IMR-90 (cell line): ENCODE measurements at places on chromosomes 3 and 15.
A peak's percentile ranks its signal among the peaks of the same experiment; 100 is the strongest.

- DNase-seq = no peak
- no peak overlapping the region for H3K27ac ChIP-seq
- no peaks in the 10 kb centered on the region for H3K36me3 ChIP-seq
- H3K4me1 ChIP-seq = no peaks in the 10 kb centered on the region
- no peak overlapping the region for H3K4me3 ChIP-seq
Measured at GRCh38 chr3:1002010-1002409, 90.8 kb upstream of the CNTN6 start.

GRCh38 chr3:140242818-140243276, 307.9 kb downstream of the CLSTN2 start:
- H3K4me1 ChIP-seq = no peaks in the 10 kb centered on the region
- H3K36me3 ChIP-seq = no peaks in the 10 kb centered on the region
- no peak overlapping the region for H3K27ac ChIP-seq
- H3K27me3 ChIP-seq = no peaks in the 10 kb centered on the region
- no peak for DNase-seq
- H3K4me3 ChIP-seq = no peak overlapping the region

GRCh38 chr3:42852441-42852840, 23.2 kb downstream of the CYP8B1 start:
- no peaks in the 10 kb centered on the region for H3K4me1 ChIP-seq
- no peaks in the 10 kb centered on the region for H3K36me3 ChIP-seq
- peaks cover 44% of the 10 kb centered on the region for H3K27me3 ChIP-seq

GRCh38 chr15:69990566-69991421, 106.9 kb downstream of the TLE3 start:
- H3K4me3 ChIP-seq = no peak overlapping the region
- no peaks in the 10 kb centered on the region for H3K36me3 ChIP-seq
- H3K27ac ChIP-seq = no peak overlapping the region
- H3K4me1 ChIP-seq = no peaks in the 10 kb centered on the region
- peaks cover 79% of the 10 kb centered on the region for H3K27me3 ChIP-seq

- no peak for DNase-seq
- H3K27ac ChIP-seq = no peak overlapping the region
- peaks cover 15% of the 10 kb centered on the region for H3K4me1 ChIP-seq
- H3K4me3 ChIP-seq = no peak overlapping the region
Measured at GRCh38 chr3:52458770-52459545, 3.6 kb downstream of the NISCH start.

- H3K27ac ChIP-seq = no peak overlapping the region
- H3K4me3 ChIP-seq = no peak overlapping the region
- peaks cover 9% of the 10 kb centered on the region for H3K27me3 ChIP-seq
- no peak for DNase-seq
Measured at GRCh38 chr3:37730825-37731224, 130.9 kb upstream of the CTDSPL start.

- no peak overlapping the region for H3K27ac ChIP-seq
- no peak for DNase-seq
- H3K4me1 ChIP-seq = peaks cover 2% of the 10 kb centered on the region; the same call in 1 of the 2 replicates
- no peak overlapping the region for H3K4me3 ChIP-seq
- H3K27me3 ChIP-seq = no peaks in the 10 kb centered on the region
- H3K36me3 ChIP-seq = no peaks in the 10 kb centered on the region
Measured at GRCh38 chr3:141655801-141656200, 82.3 kb upstream of the RNF7 start.

DNA sequence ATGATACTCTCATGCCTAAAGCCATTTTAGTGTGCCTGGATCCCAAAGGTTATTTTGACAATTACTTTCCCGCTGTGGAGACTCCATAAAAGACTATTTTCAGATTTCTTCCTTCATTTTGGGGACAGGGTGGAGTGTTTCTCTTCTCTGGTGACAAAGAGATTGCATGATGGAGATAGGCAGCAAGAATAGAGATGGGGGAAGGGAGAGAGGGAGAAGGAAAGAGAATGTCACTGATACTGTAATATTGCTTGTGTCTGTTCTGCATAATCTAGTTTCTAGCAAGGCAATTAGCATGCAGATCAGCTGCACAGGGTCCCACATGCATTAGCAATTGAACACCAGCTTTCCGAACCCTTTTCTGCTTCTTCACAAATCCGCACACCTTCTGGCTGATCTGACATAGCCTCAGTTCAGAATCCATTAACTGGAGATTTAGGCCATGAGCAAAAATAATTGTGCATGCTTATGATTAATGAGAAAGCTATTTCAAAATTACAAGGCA, 222.4 kb downstream of the OXSM start:
- H3K36me3 ChIP-seq = no peaks in the 10 kb centered on the region
- no peak overlapping the region for H3K27ac ChIP-seq
- no peak for DNase-seq
- no peaks in the 10 kb centered on the region for H3K27me3 ChIP-seq
- H3K4me3 ChIP-seq = no peak overlapping the region

DNA sequence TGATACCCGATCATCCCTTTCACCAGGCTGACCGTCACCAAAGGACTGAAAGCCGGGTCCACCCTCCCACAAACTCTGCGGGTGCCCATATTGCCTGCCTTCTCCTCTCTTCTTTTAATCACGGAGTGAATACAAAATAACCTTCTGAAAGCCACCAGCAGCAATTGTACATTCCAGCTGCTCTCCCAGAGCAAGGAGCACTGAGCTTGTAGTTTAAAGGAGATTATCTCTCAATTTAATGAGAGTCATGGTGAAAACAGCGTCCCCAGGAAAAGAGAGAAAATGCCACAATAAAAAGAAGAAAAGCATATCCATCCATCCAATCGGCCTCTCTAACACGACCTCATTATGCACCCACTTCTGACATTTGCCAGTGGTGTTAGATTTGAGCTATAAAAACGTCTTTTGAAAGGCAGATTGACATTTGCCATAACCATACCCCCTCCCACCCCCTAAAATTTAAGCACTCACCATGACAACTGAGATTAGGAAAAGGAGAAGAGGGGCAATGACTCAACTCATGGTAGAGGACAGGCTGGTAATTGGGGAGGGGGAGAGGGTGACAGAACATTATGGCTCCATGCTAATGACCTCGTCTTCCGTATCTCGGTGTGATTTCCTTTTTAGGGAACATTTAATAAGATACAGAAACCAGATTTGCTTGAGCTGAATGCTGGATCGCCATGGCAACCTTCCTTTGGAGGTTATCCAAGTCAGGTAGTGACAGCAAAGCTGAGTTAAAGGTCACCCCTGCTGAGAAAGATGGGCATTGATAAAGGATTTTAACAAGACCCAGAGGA, 106.2 kb downstream of the ST8SIA2 start:
- H3K36me3 ChIP-seq = no peaks in the 10 kb centered on the region
- no peak for DNase-seq
- H3K27me3 ChIP-seq = no peaks in the 10 kb centered on the region
- H3K27ac ChIP-seq = no peak overlapping the region
- no peak overlapping the region for H3K4me3 ChIP-seq
- H3K4me1 ChIP-seq = no peaks in the 10 kb centered on the region

GRCh38 chr15:55241186-55241585, 44.4 kb upstream of the RSL24D1 start:
- peaks cover 2% of the 10 kb centered on the region for H3K4me1 ChIP-seq
- H3K27ac ChIP-seq = no peak overlapping the region
- no peaks in the 10 kb centered on the region for H3K27me3 ChIP-seq
- no peaks in the 10 kb centered on the region for H3K36me3 ChIP-seq
- no peak overlapping the region for H3K4me3 ChIP-seq

GRCh38 chr15:81575436-81576123, 201.6 kb upstream of the TMC3 start:
- H3K27me3 ChIP-seq = peaks cover 2% of the 10 kb centered on the region; the same call in 1 of the 2 replicates
- no peak overlapping the region for H3K4me3 ChIP-seq
- no peaks in the 10 kb centered on the region for H3K4me1 ChIP-seq
- H3K36me3 ChIP-seq = no peaks in the 10 kb centered on the region

- H3K27me3 ChIP-seq = peaks cover 47% of the 10 kb centered on the region
- H3K4me1 ChIP-seq = peaks cover 29% of the 10 kb centered on the region; the same call in 1 of the 2 replicates
- H3K27ac ChIP-seq = no peak overlapping the region
Measured at GRCh38 chr15:65084500-65085206, 8.1 kb downstream of the KBTBD13 start.

GRCh38 chr15:42191610-42192346, 16.3 kb downstream of the VPS39 start:
- no peak overlapping the region for H3K27ac ChIP-seq
- no peak overlapping the region for H3K4me3 ChIP-seq
- H3K27me3 ChIP-seq = no peaks in the 10 kb centered on the region
- H3K36me3 ChIP-seq = peaks cover 25% of the 10 kb centered on the region

- no peak for DNase-seq
- no peak overlapping the region for H3K27ac ChIP-seq
- no peak overlapping the region for H3K4me3 ChIP-seq
Measured at GRCh38 chr15:89777782-89778380, 1.7 kb downstream of the MESP2 start.

DNA sequence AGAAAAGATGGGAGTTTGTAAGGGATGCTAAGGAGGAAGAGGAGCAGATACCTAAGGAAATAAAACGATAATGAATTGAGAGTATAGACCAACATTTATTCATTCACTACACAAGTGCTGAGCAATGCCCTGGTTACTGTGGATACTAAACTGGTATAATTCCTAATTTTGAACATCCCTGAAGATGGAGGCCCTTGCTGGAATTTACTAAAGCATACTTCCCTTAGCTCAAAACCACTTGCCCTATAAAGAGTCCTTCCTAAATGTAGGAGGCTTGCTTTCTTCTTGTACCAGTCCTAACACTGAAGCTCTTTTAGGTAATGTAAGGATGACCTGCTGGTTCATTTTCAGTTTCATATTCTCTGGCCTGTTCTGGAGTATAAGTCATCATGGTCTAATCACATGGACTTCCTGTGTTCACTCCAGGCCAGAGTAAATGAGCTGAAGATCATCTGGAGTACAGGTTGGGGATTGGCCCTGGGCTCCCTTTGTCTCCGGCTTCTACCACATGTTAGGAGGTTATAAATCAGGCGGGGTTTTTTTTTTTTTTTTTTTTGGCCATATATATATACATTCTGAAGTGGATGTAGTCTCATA, 40.1 kb upstream of the MTMR10 start:
- H3K27ac ChIP-seq = peak overlapping the region; percentile 25; the same call in 1 of the 2 replicates
- no peaks in the 10 kb centered on the region for H3K36me3 ChIP-seq

DNA sequence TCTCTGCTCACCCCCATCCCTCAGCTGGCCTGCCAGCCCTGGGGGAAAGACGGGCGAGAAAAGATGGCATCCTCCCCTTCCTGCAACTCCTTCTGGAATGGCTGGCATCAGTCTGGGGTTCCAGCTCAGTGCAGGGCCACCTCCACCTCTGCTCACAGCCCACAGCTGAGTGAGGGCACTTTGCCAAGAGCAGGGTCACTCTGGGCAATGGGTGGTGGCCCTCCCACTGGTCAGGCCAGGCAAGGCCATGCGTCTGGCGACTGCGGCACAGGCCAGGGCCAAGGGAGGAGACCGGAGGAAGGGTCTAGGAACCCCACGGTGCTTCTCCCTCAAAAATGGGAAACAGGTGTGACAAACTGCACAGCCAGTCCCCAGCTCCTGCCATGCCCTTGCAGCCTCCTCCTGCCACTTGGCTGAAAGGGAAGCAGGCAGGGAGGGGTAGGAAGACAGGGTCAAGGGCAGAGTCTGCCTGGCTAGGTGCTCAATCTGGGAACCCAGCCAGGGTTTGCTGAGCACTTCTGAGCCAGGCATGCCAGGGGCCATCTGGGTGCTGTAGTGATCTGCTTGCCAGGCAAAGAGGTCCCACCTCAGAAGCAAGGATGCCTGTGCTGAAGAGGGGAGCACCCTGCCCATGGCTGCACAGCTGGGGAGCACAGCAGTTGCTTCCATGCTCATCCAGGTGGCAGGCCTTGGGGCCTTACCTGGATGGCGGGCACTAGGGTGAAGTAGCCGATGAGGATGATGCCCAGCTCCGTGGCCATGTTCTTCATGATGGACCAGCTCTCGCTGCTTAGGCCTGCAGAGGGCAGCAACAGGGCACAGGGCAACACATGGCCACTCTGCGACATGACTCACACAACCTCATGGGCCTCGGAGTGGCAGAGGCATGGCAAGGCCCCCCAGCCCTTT, 41.2 kb downstream of the PTPN23 start:
- H3K27ac ChIP-seq = peak overlapping the region; percentile 79; the same call in 1 of the 2 replicates
- DNase-seq = no peak
- peaks cover 34% of the 10 kb centered on the region for H3K36me3 ChIP-seq
- H3K4me3 ChIP-seq = no peak overlapping the region
- H3K4me1 ChIP-seq = peaks cover 10% of the 10 kb centered on the region; the same call in 1 of the 2 replicates

- H3K4me1 ChIP-seq = peaks cover 38% of the 10 kb centered on the region
- no peak overlapping the region for H3K4me3 ChIP-seq
- no peaks in the 10 kb centered on the region for H3K36me3 ChIP-seq
- peak; percentile 96 for DNase-seq
Measured at GRCh38 chr3:10192953-10193691, 28.4 kb downstream of the IRAK2 start.

DNA sequence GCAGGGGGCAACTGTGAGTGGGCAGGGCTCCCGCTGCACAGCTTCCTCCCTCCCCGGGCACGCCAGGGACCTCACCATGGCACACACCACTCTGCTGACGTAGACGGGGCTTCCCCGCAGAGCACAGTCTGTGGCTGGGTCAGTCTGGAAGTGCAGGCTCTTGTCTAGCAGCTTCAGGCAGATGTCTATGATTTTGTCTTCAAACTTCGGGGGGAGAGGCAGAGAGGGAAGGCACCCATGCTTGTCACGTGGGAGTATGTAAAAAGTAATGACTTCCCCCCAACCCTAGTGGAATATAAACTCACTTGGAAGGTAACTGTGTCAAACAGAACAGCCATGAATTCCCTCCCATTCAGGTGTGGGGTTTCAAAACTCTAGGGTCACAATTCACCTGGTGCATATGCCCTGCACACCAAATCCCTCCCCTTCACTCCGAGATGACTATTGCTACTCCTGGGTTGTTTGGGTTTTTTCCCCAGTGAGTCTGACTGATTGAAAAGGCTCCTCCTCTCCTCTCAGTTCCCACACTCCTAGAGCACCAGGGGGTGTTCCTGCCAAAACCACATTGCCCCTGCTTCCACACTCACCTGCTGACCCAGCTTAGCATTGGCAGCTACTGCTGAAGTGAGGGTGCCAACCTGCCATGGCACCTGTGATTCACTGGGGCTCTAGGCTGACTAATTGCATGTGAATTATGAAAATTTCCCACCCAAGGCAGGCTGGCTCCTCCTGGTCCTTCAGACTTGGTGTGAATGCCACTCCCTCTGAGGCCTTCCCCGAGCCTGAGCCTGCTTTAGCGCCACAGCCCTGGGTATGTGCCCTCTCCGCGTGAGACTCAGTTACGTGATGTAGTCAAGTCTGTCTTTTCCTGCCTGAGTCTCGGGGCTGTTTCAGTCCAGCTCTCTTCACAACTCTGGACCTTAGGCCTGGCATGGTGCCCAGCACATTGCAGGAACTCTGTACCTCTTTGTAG, 13.0 kb downstream of the TGM5 start:
- H3K4me3 ChIP-seq = no peak overlapping the region
- H3K4me1 ChIP-seq = peaks cover 2% of the 10 kb centered on the region; the same call in 1 of the 2 replicates
- peak; percentile 18 for DNase-seq
- no peaks in the 10 kb centered on the region for H3K36me3 ChIP-seq
